ENCODE measurements at places on chromosomes 4 and X.
A peak's percentile ranks its signal among the peaks of the same experiment; 100 is the strongest.

- no peak for DNase-seq
These were observed 44.5 kb downstream of the NEK1 start for GRCh38 chr4:169567916-169568315.

- DNase-seq: no peak
These were observed 4.3 kb downstream of the SOWAHD start for GRCh38 chrX:119762718-119763117.

DNA sequence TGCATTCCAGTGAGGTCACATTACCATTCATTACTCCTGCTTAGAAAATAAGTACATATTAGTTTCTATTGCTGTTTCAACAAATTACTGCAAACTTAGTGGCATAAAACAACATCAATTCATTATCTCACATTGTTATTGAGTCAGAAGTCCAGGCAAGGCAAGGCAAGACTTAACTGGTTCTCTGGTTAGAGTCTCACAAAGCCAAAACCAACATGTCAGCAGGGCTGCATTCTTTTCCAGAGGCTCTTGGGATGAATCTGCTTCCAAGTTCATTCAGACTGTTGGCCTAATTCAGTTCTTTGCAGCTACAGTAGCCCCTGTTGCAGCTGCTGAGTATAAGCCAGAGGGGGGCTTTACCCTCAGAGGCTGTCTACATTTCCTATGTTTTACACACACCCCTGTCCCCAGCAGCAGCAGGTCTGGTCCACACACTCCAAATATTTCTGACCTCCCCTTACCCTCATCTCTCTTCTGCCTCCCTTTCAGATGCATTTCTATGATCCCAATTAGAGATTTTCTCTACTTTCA is 892.1 kb upstream of the EPHA5 start:
- DNase-seq: no peak

- no peak for DNase-seq
These were observed 219.6 kb downstream of the DKK2 start for GRCh38 chr4:106816496-106816895.

DNA sequence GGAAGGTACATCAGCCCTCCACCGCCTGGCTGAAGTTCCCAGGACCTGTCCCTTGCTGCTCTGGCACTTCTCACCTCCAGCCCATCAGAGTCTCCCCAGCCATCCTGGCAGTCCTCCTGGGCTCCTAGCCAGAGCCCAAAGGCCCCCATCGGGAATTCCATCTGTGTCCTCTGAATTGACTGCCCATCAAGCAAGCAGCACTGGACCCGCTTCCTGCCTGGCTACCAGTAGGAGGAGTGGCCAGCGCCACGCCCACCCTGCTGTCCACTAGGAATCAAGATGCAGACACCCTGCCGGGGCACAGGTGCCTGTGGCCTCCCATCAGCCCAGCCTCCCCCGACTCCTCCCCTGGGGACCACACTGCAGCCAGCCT is 47.2 kb downstream of the C4orf50 start:
- DNase-seq: no peak

GRCh38 chr4:4658052-4658451 is 116.2 kb upstream of the STX18 start:
- no peak for DNase-seq

GRCh38 chr4:86857341-86858052 is 8.3 kb upstream of the SLC10A6 start:
- DNase-seq: no peak

- no peak for DNase-seq
These were observed 1.1 kb upstream of the NSG1 start for GRCh38 chr4:4385729-4386295.

DNA sequence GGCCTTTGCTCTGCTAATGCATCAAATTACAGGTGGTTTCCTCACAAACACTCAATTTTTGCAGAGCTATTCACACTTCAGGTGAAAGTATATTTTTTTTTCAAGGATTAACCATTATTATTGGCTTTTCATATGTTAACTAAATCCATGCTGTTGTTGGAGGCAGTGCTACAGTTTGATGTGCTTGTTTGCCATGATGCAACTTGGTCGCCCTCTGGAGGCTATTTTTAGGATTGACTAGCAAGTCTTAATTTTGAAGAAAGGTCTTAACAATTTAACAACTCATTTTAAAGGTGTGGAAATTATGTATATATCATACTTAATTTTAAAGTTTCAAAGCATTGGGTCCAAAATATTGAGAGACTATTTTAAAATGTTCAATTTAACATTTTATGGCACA is 168.8 kb upstream of the FAM47A start:
- peak; percentile 62 for DNase-seq

- no peak for DNase-seq
These were observed 348.6 kb downstream of the BCOR start for GRCh38 chrX:39749135-39749534.

GRCh38 chr4:184287697-184288255 is 70.1 kb upstream of the ENPP6 start:
- DNase-seq: peak; percentile 45

GRCh38 chrX:130264573-130264972 is 4.1 kb downstream of the ZNF280C start:
- DNase-seq: peak; percentile 44

- no peak for DNase-seq
These were observed 298.7 kb upstream of the EPHA5 start for GRCh38 chr4:65968831-65969558.

DNA sequence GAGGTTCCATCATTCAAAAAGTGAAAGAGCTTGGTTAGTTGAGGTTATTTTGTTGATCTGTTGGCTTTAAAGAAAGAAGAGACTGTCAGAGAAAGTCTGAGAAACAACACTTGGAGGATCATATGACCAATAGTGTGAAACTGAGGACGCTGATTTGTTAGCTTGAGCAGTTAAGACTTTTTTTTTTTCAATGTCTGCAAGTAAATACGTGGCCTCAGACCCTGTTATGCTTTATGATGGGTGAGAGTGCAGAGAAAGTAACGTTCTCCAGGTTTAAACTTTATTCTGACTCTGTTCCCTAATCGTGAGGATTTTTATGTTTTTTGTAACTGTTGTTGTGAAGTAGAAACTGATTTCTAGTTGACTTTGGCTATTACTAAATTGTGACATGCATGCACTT is 45.9 kb downstream of the GAB1 start:
- DNase-seq: no peak

- DNase-seq: no peak
These were observed 44.7 kb upstream of the BEX4 start for GRCh38 chrX:103170216-103170615.

- DNase-seq: peak; percentile 58
These were observed 24.1 kb downstream of the ZCCHC12 start for GRCh38 chrX:118847676-118848075.

- DNase-seq: no peak
These were observed 63.1 kb downstream of the NSUN7 start for GRCh38 chr4:40812856-40813255.

GRCh38 chrX:118464501-118464900 is 31.1 kb upstream of the DOCK11 start:
- DNase-seq: no peak

GRCh38 chr4:155569960-155570515 is 96.6 kb upstream of the GUCY1A1 start:
- no peak for DNase-seq

DNA sequence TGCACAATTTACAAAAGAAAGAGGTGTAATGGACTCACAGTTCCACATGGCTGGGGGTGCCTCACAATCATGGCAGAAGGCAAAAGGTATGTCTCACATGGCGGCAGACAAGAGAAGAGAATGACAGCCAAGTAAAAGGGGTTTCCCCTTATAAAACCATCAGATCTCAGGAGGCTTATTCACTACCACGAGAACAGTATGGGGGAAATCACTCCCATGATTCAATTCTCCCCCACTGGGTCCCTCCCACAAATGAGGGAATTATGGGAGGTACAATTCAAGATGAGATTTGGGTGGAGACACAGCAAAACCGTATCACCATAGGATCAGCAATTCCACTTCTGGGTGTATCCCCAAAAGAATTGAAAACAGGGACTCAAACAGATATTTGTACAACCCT is 97.5 kb upstream of the STX18 start:
- DNase-seq: no peak

DNA sequence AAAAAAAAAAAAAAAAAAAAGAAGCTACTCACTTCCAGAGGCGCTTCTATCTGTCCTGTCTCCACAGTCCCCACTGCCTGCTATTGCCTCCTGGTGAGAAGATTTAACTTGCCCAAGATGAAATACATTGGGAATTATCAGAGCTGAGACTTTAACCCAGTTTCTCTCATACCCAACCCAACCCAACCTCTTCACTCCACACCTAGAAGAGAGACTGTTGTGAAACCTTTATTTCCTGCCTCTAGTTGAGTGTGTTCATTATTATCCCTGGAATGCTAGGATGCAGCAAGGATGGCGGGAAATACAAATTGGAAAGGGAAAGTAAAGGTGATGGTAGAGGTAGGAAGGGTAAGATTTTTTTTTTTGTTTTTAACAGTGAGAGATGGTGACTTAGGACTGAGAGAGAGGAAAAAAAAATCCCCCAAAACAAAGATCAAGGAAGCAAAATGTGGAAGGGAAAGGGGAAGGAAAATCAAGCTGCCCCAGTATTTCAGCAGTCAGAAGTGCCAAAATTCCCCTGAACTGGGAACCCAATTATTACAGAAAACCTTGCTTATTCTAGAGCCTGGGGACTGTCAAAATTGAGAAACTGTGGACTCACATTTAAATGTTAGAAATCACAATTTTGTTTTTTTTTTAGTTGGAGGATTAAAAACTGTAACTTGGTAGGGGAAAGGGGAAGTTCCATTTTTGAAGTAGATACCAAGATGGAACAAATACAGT is 253.0 kb downstream of the PTTG2 start:
- no peak for DNase-seq

- no peak for DNase-seq
These were observed 85.0 kb downstream of the FAM193A start for GRCh38 chr4:2621419-2621818.

DNA sequence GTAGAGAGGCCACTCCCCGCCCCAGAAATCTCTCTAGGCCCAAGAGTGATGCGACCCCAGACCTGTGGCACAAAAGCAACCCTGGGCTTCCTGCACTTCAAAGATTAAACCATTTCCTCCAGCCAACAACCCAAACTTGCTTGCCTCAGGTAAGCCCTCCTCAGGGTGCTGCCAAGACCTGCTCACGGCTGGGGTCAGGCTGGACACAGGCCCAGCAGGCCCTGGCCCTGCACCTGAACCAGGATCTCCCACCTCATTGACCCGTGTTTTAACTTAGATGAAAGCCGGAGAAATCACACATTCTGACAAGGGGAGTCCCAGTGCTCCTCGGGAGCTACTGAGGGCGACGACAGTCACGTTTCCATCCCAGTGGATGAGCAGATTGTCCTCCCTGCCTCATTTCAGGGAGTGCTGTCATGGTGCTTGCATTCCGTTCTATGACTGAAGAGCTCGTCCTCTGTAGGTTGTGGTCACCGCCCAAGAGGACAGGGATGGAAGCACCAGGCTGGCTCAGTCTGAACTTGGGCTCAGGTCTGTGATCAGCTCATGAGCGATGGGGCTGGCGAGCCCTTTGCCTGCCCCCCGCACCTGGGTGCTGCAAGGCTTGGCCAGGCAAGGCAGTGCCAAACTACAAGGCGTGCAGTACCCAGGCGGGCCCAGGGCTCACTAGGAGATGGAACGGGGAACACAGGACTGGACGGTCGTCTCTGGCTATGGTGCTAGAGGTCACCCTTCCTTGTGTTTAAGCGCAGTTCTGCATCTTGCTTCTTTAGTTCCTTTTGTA is 25.9 kb downstream of the WDR1 start:
- no peak for DNase-seq

DNA sequence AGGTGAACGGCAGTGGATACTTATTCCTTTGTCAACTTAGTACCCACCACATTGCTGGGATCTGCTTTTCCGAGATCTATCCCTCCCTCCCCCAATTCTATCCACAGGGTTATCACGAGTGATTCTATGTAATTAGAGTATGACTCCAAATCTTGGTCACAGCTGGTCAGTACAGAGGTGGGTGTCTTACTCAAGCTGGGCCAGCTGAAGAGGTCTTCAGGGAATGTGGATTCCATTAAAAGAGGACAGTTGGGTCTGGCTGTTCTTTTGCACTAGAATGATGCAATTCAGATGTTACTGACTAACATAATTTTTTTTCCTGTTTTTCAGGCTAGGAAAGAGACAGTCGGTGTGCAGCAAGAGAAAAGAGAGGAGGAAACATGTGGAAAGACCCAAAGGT is 92.3 kb downstream of the HS3ST1 start:
- no peak for DNase-seq

- DNase-seq: peak; percentile 26
These were observed 119.7 kb downstream of the NFKB1 start for GRCh38 chr4:102620697-102621497.

DNA sequence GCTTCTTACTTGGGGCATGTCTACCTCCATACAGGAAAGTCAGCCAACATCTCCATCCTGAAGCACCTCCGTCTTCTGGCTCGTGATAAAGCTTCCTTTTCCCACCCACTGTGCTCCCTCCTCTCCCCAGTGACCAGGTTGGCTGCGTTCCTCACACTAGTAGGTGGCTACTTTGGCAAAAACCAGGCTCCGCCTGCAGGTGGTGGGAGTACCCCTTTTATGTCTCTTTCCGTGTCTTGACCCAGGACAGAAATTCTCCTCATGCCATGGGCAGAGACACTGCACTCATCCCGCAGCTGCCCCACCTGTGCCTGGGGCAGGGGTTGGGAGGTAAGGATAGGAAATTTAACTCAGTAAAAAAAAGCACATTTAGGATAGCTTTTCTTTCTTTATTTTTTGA is 50.9 kb downstream of the ENPP6 start:
- DNase-seq: no peak

DNA sequence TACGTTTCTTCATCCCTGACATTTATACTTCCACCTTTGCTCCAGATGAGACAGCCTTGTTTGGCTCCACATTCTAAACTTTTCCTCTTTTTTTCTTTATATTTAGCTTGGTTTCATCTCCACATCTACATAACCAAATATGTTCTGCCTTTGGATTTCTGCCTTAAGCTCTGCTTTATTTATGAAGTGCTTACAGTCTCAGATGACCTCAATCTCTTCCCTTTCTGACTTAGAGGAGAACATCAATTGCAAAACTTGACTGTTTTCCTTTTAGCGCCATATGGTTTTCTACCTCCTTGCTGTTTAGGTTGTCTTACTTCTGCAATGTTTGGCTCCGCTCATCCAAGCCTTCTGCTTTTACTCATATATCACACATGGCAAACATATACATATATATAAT is 7.5 kb downstream of the ASB5 start:
- DNase-seq: no peak

DNA sequence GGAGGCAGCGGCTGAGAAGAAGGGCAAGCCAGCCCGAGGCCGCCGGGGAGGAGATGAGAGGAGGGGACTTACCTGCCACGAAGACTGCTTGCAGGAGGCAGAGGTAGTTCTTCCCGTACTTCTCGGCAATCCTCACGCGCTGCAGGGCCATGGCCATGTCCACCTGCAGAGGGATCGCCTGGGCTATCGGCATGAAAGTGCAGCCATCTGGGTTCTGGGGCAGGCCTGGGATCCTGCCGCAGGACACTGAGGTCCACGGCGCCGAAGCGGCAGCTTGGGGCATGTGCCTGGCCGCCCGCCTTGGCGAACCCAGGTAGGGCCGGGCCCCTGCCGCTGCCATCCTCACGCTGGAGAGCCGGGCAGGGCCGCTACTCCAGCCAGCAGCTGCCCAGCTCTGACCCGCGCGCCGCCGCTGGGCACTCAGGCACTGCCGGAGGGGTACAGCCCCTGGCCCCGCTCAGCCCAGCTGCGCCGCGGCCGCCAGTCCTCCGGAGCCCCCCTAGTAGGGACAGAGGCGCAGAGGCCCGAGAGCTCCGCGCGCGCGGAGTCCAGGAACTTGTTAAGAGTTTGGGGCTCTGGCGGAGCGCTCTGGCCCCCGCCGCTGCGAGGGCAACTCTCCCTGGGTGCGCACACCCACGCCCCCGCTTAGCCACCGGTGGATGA is 16.0 kb downstream of the MCF2 start:
- DNase-seq: no peak

Data from activated CD4-positive, alpha-beta T cell treated with anti-CD3 and anti-CD28 coated beads, Interleukin-2, Interleukin-6, amounts not matched to agents 100 ng/mL and 50 ng/mL, durations not matched to agents 16 hours and 8 hours (primary cell).